ENCODE measurements at places on chromosomes 1 and 21.

- DNase-seq, result no peak
These were observed 723.5 kb upstream of the ADAMTS5 start for GRCh38 chr21:27690426-27690825.

DNA sequence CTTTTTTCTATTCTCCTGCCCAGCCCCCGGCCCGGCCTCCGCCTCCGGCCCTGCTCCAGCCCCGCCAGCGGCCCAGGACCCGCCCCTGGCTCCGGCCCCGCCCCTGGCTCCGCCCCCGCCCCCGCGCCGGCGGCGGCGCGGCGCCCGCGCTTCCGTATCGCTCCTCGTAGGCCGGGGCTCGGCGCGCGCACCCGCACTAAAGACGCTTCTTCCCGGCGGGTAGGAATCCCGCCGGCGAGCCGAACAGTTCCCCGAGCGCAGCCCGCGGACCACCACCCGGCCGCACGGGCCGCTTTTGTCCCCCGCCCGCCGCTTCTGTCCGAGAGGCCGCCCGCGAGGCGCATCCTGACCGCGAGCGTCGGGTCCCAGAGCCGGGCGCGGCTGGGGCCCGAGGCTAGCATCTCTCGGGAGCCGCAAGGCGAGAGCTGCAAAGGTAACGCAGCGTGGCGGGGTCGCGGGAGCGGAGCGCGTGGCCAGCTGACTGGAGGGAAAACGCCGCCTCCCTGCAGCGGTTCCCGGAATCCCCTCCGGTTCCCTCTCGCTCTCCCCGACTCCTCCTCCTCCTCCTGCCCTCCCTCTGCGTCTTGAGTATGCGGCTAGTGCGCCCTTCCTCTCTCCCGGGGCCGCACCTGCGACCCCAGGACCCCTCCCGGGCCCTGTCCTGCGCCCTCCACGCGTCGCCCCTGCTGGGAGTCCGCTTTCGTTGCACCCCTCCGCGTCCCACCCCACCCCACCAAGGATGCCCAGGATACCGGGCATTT lies at the start of gene IFNAR2:
Gene IFNAR2 (plus strand): TSS at position 155 of the 761 bp plus-strand sequence. CDS start 11,985 bp downstream, outside the sequence.
- peak; percentile 75 for DNase-seq

- DNase-seq, result no peak
These were observed 2.0 kb upstream of the SRM start for GRCh38 chr1:11061652-11062365.

DNA sequence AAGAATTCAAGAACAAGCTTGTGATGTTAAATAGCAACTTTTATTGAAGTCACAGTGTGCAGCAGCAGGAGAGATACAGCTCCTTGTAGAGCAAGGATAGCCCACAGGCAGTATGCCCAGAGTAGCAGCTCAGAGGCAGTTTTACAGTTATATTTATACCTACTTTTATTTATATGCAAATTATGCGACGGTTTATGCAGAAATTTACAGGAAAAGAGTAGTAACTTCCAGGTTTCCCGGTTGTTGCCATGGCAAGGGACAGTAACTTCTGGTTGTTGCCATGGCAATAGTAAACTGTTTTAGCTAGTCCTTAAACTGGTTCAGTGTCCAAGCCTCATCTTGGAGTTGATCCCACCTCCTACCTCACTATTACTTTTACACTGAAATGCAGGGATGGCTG lies 344.6 kb upstream of the LYPLAL1 start:
- DNase-seq, result no peak

- DNase-seq, result no peak
These were observed 18.3 kb upstream of the HJV start for GRCh38 chr1:146039844-146040194.

DNA sequence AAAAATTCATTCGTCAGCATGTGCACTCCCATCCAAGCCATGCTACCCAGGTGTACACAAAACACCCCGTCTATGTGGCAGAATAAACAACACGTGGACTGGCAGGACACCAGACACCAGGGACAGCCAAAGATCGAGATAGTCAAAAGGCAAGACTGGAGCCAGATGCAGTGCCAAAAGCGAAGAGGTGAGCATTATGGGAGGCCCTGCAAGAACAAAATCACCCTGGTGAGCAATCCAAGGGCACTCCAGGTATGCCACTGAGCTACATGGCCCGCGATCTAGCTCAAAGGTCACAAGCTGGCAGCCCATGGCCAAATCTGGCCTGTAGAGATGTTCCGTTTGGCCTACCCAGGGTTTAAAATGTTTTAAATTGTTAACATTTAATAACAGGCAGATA lies 33.7 kb downstream of the PLPP3 start:
- DNase-seq, result no peak

DNA sequence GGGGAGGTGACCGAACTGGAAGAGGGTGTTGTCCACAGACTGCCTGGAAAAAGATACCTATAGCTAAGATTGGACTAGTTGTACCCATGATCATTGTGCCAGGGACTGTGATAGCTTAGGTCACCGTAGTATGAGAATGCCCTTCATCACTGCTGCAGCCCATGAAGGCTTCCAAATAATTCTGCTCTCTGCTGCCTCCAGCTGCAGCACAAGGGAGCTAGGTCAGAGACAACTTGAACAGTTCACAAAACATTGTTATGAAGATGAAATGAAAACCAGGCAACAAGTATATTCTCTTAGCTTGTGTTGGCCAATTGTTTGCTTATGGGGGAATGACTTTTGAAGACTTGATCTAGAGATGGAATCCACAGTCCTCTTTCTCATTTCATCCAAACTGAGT lies 246.7 kb downstream of the MRPL39 start:
- DNase-seq, result no peak

DNA sequence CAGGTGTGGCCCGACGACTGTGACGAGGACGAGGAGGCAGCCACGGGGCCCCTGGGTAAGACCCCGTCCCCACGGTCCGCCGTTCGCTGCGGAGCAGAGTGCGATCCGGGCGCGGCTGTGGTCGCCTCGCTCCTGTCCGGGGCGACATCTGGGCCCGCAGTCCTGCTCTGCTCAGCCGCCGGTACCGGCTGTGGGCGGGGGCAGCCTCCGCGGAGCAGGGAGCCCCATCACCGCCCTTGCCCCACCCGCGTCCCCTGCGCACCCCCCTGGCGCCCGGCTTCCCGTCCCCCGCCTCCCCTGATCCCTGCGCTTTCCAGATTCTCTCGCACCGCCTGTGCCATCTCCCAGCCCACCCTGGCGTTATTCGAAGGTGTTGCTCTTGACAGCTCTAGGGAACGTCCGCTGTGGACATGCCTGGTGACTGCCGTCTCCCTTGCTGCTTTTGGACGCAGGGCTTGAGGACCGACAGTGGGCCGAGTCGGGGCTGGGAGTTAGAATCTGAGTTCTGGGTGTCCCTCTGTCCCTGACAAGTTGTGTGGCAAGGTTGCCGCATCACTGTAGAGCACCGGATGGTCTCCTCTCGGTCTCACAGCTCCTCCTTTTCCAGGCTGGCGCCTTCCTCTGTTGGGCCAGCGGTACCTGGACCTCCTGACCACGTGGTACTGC lies 596 bp downstream of the TOR3A start:
- peak; percentile 22 for DNase-seq

GRCh38 chr1:20710469-20711284 lies 7.1 kb downstream of the KIF17 start:
- no peak for DNase-seq

All from CD8-positive, alpha-beta memory T cell (primary cell).